ENCODE measurements at places on chromosomes 1 and 21. TPM values are rescaled to one million over a fixed set of nuclear protein-coding genes. Genes with fewer than 3 reads are reported as not detected.

Gene CELA2A
- total RNA-seq = not detected

- DNase-seq = no peak
Observed at GRCh38 chr1:217017165-217017564, 293.9 kb upstream of the ESRRG start.

DNA sequence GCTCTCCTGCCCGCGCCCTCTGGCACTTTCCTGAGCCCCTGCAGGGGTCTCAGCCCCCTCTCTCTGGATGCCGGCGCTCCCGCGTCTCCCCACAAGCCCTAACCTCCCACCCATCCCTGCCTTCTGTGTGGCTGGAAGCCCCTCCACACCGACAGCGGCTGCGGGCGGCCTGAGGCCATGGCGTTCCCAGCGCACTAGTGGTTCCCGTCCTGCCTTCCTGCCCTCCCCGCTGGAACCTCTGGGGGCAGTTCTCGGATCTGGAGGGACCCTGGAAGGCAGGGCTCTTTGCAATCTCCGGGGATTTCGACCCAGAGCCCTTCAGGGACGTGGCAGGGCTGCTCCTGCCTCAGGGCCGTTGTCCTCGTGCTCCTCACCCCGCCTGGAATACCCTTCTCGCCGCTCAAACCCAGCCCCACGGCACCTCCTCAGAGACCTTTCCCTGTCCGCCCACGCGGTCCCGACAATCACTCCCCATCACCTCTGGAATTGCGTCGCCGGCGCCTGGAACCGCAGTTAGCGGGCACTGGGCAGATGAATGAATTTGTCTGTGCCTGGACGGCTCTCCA, 493 bp upstream of the ESPN start:
- no peak for DNase-seq

Gene TSEN15
- 43.9 TPM for total RNA-seq

DNA sequence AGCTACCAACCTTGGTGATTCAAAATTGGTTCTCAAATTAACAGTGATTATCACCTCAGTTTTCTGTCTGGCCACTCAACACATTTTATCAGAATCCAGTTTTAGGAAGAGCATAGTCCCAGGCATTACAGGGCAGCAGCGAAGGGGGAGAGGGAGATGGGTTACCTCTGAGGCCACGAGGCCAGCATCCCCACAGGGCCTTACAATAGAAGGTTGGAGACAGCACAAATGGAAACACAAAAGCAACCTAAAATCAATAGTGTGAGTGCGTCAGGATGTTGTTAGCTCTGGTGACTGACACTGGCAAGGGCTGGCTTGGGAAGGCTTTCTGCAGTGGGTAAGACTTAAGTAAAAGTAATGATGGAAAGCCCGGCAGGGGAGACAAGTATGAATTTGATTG, 79.5 kb downstream of the JAK1 start:
- no peak for DNase-seq

DNA sequence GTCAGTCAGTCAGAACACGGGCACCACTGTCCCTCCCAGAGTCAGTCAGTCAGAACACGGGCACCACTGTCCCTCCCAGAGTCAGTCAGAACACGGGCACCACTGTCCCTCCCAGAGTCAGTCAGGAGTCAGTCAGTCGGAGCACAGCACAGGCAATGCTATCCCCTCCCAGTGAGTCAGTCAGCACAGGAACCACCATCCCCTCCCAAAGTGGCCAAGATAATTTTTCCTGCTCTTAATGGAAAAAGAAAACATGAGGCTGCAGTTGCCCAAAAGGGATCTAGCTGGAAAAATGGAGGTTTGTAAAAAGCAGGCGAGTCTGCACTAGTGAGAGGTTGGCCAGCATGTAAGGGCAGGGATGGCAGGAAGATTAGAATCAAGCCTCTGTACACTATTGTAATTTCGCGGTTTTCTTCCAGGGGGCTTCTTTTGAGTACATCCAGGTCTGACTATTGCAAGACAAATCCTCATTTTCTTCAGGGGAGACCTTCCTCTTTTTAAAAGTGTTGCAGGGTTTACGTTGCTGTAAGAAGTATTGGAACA, 213.8 kb downstream of the SIPA1L2 start:
- no peak for DNase-seq

Gene SPRR1B
- total RNA-seq = not detected

DNA sequence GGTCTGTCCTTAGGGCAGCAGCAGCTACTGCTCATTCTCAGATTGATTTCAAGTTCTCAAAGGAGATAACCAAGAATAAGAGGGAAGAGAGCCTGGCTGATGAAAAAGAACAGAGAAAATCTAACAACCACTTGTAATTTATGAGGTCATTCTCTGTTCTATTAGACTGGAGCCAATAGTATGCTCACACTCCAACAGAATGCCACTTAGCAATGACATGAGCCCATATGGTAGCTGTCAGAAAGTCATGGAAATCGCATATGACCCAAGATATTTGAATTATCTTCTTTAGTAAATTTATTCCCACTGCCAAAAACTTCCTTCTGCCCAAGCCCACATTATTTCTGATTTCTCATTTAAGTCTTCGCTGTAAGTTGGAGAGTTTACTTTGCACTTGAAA, 53.7 kb upstream of the PLA2G4A start:
- DNase-seq = no peak

DNA sequence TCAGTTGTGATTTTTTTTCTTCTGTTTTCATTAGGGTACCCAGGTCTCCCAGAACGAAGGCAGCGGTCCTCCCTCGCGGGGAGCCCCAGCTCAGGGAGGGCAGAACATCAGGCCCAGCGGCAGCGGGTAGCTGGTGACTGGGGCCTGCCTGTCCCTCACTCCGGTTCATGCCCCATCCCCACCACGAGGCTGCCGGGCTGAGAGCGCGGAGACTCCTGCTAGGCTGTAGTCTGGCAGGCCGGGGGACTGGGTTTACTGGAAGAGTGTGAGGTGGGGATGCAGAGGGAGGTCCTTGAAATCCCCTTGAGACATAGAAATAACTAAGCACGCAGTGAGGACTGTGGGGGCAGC, 10.5 kb downstream of the BRINP2 start:
- no peak for DNase-seq

DNA sequence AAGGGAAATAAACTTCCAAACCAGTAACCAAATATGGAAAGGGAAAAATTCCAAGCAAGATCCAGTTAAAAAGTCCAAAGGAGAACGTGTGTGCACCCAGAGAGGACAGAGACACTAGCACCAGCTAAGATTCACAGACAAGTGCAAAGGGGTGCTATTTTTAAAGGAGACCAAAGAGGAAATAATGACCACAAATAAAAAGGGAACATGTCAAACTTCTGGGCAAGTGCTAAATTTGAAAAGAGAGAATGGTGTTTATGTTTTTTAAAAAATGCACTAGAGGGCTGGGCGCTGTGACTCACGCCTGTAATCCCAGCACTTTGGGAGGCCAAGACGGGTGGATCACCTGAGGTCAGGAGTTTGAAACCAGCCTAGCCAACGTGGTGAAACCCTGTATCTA, 8.6 kb downstream of the JAM2 start:
- DNase-seq = no peak

- no peak for DNase-seq
Observed at GRCh38 chr1:89179343-89179742, 3.5 kb upstream of the GBP7 start.

GRCh38 chr1:244162786-244163530, 111.9 kb downstream of the ZBTB18 start:
- DNase-seq = no peak

Gene RNU1-1
- total RNA-seq = under 0.01 TPM

DNA sequence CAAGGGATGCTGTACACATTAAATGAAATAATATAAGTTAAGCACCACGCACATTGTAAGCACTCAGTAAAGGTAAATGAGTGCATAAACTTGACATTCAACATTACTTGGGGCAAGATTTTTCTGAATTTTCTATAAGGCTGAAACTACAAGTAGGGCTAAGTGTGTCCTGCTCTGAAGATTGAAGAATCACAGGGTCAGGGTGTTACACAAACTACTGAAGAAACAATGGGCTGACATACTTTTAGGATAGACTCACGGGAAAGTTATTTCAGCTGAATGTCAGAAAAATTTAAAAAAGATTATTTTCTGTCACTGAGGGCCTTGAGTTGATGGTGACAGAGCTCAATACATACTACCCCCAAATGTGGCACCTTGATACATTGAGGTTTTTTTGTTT, 644.2 kb upstream of the PLXNA2 start:
- no peak for DNase-seq

- no peak for DNase-seq
Observed at GRCh38 chr1:185570962-185571361, 163.2 kb upstream of the HMCN1 start.

Gene DCLRE1B
- total RNA-seq = 25.3 TPM

Gene LCE1A
- total RNA-seq = not detected

- DNase-seq = no peak
Observed at GRCh38 chr1:205026181-205026580, 16.8 kb upstream of the CNTN2 start.

Gene UBIAD1
- total RNA-seq = 27.1 TPM

DNA sequence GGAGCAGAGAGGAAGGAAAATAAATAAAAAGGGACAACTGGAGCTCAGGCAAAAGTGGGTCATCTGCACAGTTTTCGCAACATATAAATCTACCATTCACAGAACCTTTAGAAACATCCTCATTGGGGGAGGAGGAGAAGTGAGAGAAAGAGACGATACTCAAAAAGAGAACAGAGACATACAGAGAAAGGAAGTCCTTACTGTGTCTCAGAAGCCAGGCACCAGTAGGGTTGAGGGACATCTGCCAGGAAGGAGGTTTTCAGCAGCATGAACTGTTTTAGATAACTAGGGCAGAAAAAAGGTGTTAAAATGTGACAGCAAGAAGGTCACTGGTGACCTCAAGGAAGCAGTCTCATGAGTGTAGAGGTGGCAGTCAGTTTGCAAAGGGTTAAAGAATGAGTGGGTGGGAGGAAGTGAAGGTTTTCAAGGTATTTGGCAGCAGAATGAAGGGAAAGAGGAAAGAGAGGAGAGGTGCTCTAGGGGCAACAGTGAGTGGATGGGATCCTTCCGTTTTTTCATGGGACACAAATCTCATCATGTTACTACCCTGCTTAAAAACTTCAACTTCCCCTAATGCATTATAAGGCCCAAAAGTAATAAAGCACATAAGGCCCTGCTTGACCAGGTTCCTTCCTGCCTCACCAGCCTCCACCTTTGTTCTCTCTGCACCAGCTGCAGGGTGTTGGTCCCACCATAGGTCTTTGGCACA, 9.5 kb downstream of the JAK1 start:
- no peak for DNase-seq

GRCh38 chr1:182303778-182304177, 87.8 kb downstream of the GLUL start:
- DNase-seq = peak; percentile 43

- DNase-seq = no peak
Observed at GRCh38 chr1:214506972-214507431, 44.4 kb downstream of the PTPN14 start.

DNA sequence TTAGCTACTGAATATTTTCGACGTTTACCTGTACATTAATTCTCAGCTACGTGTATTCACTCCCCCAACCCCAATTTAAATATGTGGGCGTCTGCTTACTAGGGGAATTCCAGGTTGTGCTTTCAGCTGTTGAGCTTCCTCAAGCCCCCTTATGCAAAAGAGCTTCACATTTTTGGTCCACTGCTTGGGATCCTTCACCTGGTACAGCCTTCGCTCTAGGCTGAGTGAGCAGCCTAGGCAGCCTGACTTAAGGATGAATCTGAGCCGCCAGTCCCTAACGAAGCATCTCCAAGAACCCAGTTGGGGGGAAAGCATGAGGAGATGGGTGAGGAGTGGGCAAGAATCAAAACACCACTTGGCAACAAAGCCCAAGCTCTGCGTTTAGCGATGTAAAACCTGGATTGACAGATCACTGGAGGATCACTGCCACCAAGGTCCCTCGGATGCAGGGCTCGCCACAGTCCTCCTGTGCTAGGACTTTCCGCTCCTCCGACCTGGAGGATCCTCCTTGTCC, 674 bp downstream of the BCL10 start:
- no peak for DNase-seq

DNA sequence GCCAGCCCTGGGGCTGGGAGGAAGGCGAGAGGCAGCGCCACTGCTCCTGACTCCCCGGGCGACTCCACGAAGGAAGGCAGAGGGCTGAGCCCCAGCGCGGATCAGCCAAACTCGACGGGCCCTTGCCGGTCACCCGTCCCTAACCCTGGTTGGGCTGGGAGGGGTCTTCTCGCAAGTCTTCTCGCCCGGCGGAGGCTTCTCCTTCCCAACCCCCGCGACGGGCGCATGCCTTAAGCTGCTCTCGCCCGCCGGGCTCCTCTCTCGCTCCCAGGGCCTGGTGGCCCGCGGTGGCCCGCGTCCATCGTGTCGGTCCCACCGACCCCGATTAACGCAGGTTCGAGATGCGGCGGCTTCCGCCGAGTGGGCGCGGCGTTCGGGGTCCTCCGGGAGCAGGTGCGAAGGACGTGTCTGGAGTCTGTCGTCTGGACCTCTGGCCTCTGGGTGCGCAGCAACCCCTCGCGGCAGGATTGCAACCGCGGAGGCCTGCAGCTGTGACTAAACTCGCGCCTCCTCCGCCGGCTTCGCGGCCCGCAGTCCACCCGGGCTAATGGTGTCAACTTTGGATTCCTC, 29.0 kb upstream of the PPM1J start:
- DNase-seq = no peak

DNA sequence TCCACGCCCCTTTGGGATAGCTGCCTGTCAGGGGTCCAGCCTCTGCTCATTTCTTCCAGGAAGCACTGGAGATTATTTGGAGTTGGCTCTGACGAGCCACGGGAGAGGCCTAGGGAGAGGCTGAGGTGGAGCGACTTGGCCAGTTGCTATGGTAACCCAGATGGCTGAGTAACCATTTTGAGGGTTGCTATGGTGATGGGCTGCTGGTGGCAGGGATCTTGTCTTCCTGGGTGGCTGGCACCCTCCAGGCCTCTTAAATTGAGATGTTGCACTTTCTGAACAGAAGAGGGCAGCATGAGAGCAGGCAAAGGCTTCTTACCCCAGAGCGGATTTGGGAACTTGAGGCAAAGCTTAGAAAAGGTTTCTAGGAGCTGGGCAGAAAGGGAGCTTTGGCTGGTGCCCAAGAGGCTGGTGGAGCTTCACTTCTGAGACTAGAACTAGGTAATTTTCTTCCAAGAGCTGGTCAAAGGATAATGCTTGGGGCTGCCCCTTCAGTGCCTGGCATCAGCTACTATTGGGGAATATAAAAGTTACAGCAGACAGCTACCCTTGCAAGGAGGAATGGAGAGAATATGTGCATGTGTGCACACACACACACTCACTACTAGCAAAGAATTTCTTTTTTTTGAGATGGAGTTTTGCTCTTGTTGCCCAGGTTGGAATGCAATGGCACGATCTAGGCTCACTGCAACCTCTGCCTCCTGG, 72.5 kb downstream of the NDUFS5 start:
- peak; percentile 95 for DNase-seq

GRCh38 chr1:152968248-152968647, 2.2 kb upstream of the SPRR4 start:
- no peak for DNase-seq

DNA sequence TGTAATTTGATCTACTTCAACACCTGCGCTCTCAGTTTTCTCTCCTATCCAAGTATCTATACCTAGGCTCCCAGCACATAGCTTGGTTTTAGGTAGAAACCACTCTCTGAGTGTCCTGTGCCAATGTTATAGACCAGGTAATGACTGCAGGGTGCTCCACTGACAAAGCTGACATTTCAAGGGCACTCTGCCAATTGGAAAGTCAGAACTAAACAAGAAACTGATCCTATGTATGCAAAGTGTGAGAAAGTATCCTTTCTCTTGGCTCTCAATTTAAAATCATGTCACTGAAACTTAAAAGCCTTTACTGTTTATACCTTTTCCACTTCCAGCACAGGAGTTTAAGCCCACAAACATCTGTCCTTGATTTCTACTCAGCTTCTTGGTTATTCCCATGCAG, 45.0 kb upstream of the AIM2 start:
- no peak for DNase-seq

Measured in SJCRH30 (cell line).